ENCODE measurements at places on chromosomes 7 and 10.

DNA sequence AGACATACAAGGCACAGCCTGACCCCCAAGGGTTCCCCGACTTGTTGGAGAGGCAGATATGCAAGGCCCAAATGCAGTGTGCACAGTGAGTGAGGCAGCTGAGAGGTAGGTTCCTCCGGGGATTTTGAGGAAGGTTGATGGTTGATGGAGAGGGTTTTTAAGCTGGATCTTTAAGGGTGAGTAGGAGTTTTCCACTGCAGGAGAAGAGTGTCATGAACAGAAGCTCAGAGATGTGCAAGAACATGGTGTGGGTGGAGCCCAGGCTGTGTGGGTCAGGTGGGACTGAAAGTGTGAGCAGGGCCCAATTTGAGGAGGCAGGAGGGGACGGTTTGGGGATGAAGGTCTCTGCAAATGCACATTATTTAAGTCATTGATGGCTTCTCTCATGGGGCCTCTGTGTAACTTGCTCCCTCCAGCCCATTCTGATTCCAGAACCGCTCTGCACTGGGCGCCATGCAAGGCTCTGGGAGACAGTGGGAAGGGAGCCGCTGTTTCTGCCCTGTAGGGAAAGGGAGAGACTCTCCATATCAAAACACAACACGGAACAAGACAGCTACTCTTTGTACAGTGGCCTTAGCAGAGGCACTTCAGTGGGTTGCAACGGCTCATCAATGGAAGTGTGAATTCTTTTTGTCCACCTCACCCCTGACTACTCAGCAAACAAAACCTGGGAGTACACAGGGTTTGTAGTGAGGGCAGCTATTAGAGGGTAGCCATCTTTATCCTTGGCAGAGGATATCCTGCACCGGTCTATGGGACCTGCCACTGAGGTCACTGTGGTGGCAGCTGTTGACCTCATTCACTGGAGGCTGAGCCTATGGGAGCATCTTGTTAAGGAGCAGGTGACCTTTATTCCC lies 29.7 kb downstream of the RAMP3 start:
- DNase-seq: no peak

GRCh38 chr7:150739033-150739432 lies 1.8 kb downstream of the GIMAP5 start:
- DNase-seq: no peak

DNA sequence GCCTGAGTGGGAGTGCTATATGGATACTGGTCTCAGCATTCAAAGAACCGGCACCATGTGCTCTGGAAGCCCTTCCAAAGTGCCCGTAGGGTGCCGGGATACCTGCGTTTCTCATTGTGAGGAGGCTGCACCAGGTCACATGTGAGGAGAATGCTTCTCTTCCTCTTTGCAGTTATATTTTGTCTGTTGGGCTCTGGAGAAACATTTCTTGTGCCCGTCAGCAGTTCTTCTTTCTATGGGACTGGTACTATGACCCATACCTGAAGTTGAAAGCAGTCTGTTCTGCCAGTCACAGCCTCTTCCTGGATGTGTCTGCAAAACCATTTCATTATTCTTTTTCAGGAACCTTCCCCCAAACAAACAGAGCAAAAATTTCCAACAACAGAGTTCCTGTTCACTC lies 465.0 kb downstream of the SUGCT start:
- DNase-seq: no peak

GRCh38 chr7:39527951-39528350 lies 38.3 kb upstream of the YAE1 start:
- DNase-seq: no peak

DNA sequence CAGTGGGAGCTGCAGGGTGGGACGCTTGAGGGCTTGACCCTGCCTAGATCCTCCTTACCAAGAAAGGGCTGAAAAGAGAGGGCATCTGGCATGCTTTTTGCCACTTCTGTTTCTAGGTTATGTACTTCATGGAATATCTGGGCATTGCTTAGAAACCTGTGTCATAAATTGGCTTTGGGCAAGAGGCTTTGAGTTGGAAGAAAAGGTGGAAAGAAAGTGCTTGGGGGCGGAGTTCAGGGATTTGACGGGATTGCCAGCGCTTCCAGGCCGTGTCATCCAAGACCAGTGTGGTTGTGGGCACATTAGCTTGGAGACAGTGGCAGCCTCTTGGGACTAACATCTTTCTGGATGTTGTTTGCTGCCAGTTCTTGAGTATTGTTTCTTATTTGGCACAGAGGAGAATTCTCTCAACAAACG lies 825 bp downstream of the ZNF862 start:
- DNase-seq: no peak

- DNase-seq: no peak
These were observed 7.3 kb downstream of the SFRP5 start for GRCh38 chr10:97764519-97764931.
